Erythroblast (primary cell): ENCODE measurements at places on chromosomes 1 and 21.

DNA sequence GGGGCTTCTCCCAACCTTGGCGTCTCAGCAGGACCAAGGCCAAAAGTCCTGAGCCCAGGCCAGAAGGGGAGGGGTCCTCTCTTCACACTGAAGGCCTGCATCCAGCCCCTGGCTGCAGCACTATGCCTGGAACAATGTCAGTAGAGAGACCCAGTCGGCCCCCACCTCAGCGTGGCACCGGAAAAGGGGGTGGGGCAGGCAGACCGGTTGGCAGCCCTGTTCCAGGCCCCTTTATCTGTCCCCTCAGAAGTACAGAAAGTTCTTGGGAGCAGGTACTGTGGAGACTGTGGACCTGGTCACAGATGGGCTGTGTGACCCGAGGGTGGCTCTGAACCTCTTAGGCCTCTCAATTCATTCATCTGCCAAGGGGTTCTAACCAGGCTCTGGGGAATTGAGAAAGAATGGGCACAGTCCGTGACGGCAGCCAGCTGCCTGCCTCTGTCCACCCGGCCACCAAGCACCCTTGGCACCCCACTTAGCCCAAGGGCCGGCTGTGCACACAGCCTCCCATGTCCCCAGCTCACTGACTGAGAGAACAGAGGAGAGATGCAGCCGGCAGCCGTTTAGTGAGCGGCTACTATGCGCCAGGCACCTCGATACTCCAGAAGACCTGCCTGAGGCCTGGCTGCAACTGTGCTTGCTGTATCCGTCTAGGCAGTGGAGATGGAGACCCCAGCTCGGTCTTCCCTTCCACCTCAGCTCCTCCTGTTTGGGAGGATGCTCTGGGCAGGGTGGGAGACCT, 23.9 kb downstream of the RUNX3 start:
- no peak for DNase-seq

- no peak for DNase-seq
These were observed 653.6 kb upstream of the ADGRL4 start for GRCh38 chr1:79660129-79660528.

GRCh38 chr1:151918819-151919610, 9.7 kb upstream of the THEM4 start:
- no peak for DNase-seq

DNA sequence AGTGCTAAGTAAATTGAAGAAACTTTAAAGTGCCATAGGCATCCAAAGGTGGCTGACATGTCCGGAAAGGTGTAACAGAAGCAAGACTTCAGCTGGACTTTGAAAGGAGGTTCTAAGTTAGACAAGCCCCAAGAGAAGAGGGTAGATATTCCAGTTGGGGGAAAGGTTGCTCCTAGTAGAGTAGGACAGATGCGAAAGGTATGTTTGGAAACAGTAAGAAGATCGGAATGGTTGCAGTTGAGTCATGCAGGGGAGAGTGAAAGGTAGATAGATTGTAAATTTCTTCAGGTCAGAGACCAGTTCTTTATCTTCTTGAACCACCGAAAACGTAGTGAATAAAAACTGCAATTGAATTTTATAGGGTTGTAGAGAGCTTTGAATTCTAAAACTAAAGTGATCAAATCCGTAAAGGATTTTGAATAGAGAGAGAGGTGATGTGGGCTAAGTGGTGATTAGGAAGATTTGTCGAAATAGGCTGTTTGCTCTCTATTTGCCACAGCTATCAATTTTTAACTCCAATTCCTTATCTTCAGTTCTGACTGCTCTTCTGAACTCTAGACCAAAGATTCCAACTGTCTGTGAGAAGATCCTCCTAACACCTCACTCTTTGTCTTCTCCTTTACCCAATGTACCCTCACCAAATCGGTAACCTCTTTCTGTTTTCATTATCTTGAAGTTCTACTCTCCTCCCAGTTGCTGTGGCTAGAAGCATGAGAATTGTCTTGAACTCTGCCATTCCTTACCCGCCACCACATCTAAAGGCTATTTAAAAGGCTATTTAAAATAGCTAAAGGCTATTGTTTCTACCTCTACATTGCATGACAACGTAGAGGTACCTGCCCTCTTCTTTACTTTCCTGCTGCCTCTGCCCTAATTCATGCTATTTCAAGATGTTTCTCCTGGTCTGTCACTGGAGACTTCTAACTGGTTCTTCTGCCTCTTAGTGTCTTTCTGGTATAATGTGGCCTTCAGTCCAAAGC, 16.7 kb downstream of the MACF1 start:
- no peak for DNase-seq

DNA sequence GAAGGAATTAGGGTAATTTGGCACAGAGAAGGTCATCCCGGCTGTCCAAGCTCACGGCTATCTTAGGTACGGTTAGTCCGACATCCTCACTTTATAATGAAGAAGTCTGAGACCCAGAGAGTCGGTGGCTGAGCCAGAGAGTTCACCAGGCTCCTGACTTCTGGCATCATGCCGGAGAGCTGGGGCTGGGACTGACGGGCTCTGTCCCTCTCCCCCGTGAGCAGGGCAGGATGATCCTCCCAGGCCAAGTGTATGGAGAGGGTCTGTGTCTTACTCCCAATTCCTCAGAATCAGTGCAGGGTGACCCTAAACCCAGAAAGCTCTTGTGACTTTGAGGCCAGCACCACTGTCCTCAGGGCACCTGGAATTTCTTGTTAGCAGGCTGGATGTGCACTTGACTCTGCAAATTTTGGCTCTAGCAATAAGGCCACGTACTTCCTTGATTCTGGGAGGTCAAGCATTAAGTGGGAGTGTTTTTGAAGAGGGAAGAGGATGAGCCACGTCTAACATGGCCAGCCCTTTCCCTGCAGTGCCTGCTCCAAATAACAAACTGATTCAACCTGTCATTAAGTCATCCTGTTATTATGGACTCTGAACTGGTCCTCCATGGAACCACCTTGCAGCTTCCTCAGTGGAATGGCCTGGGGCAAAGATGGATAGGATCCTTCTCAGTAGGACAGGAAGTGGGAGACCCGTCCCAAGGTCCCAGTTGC, 20.8 kb upstream of the BTG2 start:
- no peak for DNase-seq

GRCh38 chr1:156445789-156446263, 54.7 kb downstream of the MEF2D start:
- peak; percentile 86 for DNase-seq

GRCh38 chr1:9473032-9473807, 66.0 kb upstream of the SLC25A33 start:
- DNase-seq, result no peak

DNA sequence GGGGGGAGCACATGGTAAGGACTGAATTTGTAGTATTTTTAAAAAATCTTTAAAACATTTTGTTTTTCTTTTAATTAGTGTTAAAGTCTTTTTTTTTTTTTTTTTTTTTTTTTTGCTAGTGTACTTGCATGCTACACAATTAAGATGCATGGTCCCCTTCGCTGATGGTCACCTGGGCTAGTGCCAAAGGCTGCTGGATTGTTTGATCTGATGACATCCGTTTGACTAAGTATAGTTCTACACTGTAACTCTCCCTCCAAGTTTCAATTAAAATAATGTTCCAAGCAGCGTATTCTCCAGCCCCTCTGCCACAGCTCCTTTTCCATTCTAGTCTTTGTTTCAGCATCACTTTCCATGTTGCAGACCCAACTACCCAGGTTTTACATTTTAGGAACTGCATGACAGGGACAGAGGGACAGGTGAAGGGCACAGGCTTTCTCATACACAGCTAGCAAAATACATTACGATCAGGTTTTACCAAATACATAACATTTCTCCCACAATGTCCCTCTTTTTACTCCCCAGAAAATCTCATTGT, 852 bp upstream of the RAVER2 start:
- DNase-seq, result peak; percentile 46

DNA sequence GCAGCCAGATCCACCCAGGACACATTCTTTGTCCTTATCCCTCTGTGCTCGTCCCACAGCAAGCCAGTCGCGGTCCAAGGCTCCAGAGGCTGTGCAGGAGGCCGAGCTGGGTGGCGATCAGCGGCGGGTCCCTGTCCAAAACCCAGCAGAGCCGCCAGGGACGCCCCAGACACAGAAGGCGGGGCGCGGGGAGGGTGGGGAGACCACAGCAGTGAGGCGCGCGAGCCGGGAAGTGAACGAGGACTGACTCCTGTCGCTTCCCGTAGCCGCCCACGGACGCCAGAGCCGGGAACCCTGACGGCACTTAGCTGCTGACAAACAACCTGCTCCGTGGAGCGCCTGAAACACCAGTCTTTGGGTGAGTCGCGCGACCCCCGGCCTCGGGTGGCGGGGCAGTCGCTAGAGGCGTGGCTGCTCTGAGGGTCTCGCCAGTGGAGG, at the start of gene LGALS8:
TSS of gene LGALS8 (plus strand) at position 279 of the 438 bp plus-strand sequence. CDS start 2,089 bp downstream, outside the sequence.
- DNase-seq, result peak; percentile 92

- DNase-seq, result peak; percentile 81
These were observed 12.3 kb upstream of the SLAMF7 start for GRCh38 chr1:160726498-160727315.

DNA sequence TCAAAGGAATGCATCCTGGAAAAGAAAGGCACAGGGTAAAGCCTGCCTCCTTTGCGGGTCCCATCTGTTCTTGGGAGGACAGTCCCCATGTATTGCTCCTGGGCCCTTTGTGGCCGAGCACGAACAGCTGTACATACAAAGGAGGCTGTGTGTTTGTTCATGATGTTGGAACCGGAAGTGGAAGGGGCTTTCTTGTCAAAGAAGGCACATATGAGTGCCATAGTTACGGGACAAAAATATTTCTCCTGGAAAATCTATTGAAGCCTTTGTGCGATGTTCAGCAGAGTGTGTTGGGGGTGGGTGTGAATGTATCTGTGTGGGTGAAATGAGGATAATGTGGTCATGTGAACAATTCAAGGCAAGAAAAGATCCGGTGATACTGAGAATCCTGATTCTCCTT, 297.6 kb downstream of the DISC1 start:
- DNase-seq, result no peak

GRCh38 chr1:48940962-48941732, 164.5 kb upstream of the BEND5 start:
- no peak for DNase-seq

DNA sequence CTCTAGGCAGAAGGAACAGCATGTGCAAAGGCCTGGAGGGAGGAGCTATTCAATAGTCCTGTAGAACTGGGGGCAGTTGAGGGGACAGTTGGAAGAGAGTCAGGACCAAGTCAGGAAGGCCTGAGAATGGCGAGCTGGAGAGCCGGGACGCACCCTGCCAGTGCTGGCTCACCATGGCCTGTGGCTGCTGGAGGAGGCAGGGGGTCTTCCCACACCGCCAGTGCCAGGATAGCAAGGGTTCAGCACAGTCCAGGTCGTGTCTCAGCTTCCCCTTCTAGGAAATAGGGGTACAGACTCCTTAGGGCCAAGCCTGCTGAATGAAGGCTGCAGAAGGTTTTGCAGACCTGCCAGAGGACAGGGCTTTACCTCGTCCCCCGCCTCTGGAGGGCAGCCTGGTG, 7.3 kb downstream of the PODN start:
- DNase-seq, result no peak

GRCh38 chr1:17735793-17736192, 19.3 kb upstream of the ACTL8 start:
- DNase-seq, result no peak

- DNase-seq, result no peak
These were observed 5.2 kb upstream of the KRTAP19-8 start for GRCh38 chr21:31043471-31043870.

DNA sequence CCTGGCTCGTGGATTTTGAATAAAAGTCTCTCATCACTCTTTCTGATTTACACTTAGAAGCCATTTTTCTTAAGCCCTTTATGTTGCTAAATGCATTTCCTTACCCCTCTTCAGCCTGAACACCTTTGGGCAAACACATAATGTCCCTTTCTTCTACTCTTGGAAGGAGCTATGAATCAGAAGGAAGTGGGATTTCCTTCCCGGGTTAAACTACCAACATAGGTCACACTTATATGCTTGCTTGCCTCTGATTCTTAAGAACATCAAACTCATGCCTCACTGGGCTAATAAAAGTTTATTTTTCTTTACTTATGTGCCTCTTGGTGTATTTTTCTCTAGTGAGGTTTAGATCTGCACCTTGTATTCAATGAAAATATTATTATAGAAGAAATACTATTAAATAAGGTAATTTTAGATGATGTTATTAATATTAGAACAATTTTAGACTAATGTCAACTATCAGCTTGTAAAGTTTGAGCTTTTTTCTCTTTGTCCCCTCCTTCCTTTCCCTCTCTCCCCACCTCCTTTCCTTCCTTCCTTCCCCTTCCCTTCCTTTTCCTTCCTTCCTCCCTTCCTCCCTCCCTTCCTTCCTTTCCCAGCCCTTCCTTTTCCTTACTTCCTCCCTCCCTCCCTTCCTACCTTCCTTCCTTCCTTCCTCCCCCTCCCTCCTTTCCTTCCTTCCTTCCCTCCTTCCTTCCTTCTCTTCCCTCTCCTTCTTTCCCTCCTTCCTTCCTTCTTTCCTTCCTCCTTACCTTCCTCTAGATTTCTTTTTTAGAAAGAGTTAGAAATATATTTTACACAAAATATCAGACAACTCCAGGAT, 66.5 kb upstream of the KCNJ6 start:
- no peak for DNase-seq

- DNase-seq, result no peak
These were observed 47.0 kb upstream of the PLA2G4A start for GRCh38 chr1:186781730-186782129.

DNA sequence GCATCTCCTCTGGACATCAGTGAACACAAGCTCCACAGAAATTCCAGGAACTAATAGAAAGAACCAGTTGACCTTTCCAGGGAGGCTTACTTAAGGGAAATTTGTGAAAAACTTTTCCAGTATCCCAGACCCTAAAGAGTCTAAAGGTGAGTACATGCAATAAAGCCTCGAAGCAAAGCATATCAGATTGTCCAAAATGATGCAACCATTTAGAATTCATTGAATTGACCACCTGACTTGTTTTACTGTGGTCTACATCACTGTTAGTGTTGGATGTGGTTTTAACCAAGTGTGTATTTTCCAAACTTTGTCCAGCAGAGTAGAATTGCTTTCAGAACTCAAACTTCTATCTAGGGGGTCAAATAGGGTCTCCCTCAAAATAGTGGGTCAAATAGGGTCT, 76.3 kb upstream of the TIAM1 start:
- no peak for DNase-seq

DNA sequence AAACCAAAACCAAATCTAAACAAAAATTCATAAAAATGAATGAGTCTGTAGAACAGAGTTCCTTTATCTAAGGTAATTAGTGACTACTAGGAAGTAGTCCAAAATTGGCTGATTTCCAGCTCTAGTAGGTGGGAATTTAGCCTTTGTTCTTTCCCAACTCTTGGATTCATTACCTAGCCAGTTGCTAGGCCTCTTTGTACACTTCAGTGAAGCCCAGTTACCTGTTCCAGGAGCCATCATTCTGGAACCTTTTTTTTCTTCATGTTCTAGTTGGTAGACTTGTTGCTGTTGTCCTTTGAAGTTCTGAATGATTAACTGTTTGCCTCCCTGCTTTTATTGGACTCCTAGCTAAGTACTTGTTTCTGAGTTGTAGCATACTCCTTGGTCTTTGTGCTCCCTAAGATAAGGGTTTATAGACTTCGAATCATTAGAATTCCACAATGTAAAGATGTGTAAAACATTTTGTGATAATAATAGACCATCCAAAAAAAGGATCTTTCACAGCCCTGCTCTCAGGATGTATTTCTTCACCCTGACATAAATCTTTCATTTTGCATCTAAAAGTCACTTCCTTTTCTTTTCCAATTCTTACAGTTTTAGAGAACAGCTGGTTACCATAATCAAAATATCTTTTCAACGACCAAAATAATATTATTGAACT, 9.8 kb downstream of the PLA2G4A start:
- no peak for DNase-seq
